ENCODE measurements at places on chromosomes 7 and 10.

DNA sequence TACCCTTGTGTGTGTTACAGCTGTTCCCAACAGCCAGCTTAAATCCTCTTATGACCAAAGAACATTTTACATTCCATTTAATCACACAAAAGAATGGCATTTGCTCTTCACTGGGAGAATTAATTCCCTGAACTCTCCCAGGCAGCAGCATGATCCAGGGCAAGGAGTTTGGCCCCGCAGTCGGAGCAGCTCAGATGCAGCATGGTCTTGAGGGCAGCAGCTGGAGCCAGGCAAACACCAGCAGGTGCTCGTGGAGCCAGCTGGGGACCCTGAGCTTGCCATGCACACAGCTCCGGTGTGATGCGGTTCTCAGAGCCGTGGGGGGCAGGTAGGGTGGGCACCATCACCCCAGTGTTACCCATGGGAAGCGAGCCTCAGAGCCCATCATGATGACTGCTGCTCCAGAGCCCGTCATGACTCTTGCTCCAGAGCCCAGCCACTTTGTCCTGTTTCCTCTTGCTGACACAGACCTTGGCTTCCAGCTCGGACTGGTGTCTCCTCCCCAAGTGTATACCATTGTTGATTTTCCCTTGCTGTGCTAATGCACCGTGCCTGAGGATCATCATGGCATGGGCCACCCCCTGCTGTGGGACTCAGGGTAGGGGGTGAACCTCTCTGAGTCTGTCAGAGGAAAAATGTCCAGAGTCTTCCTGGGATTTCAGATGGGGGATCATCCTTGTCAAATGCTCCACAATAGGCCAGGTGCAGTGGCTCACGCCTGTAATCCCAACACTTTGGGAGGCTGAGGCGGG is 75.8 kb downstream of the ZRANB1 start:
- no peak for DNase-seq

GRCh38 chr10:129161150-129161549 is 305.9 kb upstream of the MGMT start:
- DNase-seq = peak; percentile 44

- no peak for DNase-seq
These were observed 98.7 kb upstream of the DNAJB6 start for GRCh38 chr7:157238087-157238486.

DNA sequence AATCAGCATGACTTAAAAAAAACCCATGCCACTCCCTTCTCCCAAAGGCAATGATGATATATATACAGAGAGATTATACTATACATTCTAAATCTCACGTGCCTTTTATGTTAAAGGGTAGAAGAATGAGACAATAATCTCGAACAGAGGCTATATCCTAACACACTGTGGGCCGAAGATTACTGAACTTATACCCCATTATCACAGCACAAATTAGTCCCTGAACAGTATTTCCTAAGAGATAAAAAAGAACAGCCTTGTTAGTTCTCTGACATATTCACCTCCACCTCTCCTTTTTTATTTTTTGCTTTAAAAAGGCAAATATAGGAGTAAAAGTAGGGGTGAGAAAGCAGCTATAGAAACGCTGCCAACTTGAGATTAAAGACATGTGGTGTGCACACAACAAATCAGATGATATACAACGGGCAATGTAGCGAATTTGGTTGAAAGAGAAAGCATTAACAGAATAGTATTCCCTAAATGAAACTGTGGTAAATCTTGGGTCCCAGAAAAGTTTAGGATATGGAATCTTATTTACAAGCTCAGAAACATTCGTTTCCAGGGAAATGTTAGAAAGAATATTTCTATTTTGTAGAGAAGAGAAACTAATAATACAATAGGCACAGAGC is 69.5 kb downstream of the JMJD1C start:
- no peak for DNase-seq

DNA sequence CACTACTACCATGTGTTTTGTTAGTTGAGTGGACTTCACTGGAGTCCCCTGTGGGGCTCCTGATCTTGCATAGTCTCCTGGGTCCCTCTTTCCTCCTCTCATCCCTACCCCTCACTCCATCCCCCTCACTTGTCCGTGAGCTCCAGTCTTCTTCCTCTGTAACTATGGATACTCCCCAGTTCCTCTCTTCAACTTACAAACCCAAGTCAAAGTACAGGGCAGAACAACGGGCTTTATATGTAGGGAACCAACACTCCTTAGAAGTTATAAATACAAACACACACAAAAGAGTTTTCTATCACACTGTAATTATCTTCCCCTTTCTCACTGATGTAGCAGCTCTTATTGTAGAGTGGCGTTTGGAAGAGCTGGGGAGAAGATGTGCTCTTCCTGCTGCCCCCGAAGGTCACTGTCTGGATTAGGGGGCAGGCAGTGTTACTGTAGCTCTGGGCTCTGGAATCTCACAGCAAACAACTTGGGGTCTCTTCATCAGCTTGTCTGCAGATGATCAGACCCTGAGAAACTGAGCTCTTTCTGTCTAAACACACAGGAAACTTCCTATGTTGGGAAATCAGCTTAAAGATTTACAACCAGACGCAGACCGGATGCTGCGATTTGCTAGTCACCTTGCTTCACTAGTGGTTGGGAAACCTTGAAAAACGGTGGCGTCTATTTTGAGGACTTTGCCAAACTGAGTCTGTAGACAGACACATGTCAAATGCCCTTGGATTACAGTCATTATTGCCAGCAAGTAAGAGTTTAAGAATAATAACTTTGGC is 13.6 kb downstream of the SNX10 start:
- DNase-seq = no peak

- DNase-seq = no peak
These were observed 86.7 kb downstream of the ZMIZ1 start for GRCh38 chr10:79155301-79156081.

DNA sequence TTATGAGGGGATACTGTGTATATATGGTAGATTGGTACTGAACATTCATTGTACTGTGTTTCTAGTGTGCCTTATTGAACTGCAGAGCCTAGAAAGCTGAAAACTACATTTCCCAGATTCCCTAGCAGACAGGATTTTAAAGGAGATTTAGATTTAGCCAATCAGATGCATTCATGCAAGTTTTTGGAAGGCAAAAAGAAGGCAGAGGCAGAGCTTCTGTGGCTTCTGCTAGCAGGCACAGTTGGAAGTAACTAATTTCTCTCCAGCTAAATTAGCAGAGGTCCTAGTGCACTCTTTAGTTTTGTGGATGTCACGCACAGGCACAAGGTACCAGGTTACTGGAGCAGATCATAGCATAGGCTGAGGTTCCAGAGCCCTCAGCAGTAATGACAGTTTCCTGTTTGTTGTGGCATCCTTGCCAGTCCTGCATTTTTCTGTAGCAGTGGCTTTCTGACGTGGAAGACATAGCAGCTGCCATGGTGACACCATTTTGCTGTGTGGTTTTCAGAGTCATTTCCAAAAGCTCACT is 83.7 kb upstream of the CCDC71L start:
- no peak for DNase-seq

DNA sequence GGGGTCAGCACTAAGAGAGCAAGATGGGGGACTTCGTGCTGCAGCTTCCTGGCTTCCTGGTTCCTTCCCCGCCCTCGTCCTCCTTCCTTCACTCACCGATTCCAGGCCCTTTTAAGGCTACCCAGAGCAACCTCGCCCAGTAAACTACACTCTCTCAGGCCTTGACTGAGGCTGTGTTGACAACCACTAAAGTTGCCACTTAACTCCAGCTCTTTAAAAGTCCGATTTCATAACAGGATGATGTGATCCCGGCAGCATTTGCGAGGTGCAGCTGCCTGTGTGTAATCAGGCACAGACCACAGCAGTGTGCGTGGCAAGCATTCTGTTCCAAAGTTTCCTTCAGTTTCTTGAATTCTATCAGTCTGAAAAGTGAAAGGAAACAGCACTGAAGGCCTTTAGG is 110.6 kb downstream of the RAB11FIP2 start:
- DNase-seq = no peak

Data from T1000 (cell line).